K562 (cell line): ENCODE measurements at places on chromosomes 5 and 9. TPM values are rescaled to one million over a fixed set of nuclear protein-coding genes. Genes with fewer than 3 reads are reported as not detected.
A peak's percentile ranks its signal among the peaks of the same experiment; 100 is the strongest.

CER1 gene
- not detected in 2 replicates for total RNA-seq

HRH2 gene
- 0.07 TPM in 1 of 2 replicates, not detected in the other for total RNA-seq

- H3K27ac ChIP-seq, result peak overlapping the region; percentile 45
- no peaks in the 10 kb centered on the region for H3K27me3 ChIP-seq
- H3K36me3 ChIP-seq, result peaks cover 78% of the 10 kb centered on the region
- peak overlapping the region; percentile 13 for H3K4me3 ChIP-seq
- DNase-seq, result no peak
Measured at GRCh38 chr9:97933297-97933998, 4.5 kb downstream of the HEMGN start.

DNA sequence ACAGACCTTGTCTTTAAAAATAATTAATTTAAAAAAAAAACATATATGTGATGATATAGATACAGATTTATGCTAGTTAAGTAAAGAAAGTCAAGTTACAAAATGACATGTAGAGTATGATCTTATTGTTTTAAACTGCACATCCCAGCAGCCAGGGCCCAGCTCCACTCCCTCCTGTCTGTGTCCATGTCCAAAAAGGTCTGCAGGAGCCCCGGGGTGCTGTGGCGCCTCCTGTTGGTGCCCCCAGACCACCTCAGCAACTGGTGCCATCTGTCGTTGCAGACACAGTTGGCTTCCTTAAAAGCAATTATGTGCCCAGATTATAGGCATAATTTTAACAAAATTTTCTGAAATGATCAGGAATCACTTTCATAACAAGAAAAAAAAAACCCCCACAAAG is 33.3 kb downstream of the IPPK start:
- no peak overlapping the region for H3K27ac ChIP-seq
- peaks cover 5% of the 10 kb centered on the region; the same call in 1 of the 2 replicates for H3K4me1 ChIP-seq
- H3K4me3 ChIP-seq, result no peak overlapping the region
- DNase-seq, result no peak

DNA sequence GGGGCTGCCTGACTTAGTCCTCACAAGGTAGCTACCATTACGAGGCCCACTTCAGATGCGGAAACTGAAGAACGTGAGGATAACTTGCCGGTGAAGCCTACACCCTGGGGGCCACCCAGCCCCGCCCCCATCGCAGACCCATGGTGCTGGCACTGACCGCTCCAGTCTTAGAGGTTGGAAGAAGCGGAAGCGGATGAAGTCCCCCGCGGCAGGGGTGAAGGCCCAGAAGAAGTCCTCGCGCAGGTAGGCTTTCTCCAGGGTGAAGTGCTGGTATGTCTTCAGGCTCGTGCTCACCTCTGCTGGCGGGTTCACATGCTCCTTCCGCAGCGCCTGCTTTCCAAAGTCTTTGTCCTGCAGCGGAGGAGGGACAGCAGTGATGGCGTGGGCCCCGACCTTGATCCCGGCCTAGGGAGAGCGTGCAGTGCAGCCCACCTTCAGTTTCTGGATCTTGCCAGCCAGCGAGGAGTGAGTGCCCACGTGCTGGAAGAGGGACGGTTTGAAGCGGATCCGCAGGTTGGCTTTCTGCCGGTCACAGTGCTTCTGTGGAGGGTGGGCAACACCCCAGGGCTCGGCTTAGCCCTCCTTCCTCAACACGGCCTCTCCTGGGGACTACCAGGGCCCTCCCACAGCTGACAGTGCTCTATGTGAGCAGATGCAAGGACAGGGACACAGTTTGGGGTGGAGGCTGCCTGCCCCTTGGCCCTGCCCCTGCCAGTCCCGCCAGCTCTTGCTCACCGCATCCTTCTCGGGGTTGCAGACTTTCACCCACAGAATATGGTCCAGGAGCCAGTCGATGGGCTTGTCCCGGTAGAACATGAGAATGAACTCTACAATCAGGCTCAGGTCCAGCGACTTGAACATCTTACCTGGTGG is 5.2 kb downstream of the LTC4S start:
- DNase-seq, result no peak
- H3K36me3 ChIP-seq, result peaks cover 64% of the 10 kb centered on the region; the same call in 2 of the 3 replicates
- H3K27me3 ChIP-seq, result no peaks in the 10 kb centered on the region
- H3K27ac ChIP-seq, result no peak overlapping the region
- H3K4me3 ChIP-seq, result no peak overlapping the region

PCDHGB5 gene
- total RNA-seq, result 0.18 and 0.29 TPM in 2 replicates

DNA sequence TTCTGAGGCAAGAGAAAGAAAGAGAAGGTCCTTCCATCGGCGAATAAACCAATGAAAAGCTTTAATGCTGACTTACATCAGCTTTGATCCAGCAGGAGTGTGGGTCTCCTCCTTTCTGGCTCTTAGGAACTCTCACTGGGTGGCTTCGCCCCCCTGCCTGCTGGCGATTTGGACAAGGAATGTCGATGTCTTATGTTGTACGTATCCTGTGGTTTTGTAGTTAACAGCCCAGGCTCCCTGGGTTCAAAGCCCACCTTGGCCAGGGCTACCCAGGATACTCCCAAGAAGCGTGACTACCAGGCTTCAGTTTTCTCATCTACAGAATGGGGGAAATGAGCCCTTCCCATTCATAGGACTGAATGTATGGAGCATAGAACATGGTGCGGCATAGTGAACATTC is 124.2 kb downstream of the ROR2 start:
- H3K4me1 ChIP-seq, result 0 out of 3 replicates have a peak, but pooled peaks cover 4% of the 10 kb centered on the region
- H3K27me3 ChIP-seq, result no peaks in the 10 kb centered on the region
- H3K4me3 ChIP-seq, result no peak overlapping the region
- no peak overlapping the region for H3K27ac ChIP-seq
- DNase-seq, result no peak

DNA sequence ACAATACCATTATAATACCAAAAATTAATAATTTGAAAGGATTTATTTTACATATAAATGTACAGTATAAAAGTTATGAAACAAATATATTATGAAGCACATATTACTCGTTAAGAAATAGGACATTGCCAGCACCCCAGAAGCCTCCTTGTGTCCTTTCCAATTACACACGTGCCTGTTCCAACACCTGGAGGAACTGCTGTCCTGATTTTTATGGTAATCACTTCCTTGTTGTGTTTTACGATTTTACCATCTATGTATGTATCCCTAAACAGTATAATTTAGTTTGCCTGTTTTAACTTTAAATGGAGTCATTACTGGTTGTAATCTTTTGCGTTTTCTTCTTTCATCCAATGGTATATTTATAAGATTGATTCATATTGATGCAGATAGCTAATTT is 105.0 kb downstream of the CDC42SE2 start:
- no peak overlapping the region for H3K27ac ChIP-seq
- H3K27me3 ChIP-seq, result no peaks in the 10 kb centered on the region
- DNase-seq, result no peak
- peaks cover 12% of the 10 kb centered on the region; the same call in 2 of the 3 replicates for H3K4me1 ChIP-seq

DNA sequence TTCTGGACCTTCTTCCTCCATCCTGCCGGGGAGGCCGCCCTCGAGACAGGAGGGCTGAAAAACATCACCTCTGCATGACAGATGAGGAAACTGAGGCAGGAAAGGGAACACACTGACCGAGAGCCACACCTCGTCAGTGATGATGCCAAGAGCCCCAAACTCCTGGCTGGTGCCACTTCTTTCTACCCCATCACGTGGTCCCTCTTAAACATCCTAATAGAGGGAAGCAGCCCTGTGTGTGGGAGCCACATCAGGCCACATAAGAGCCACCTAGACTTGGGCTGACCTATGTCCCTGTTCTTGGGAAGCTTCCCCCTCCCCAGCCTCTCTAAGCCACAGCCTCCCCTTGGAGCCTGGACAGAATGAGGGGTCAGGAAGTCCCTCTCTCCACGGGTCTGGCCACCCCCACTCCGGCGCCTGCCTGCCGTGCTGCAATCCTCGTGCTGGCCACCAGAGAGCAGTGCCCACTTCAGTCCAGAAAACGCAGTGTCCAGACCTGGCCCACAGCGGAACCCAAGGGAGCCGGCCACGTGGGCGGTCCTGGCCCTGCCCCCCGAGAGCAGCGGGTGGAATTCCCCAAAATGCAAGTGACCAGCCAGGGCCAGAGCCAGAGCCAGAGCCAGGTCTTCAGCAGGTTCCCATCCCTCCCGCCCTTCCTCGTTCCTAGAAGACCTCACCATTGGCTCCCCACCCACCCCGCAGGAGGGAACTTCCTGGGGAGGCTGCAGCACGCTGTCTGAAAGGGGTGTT is 54.7 kb upstream of the SARDH start:
- no peak overlapping the region for H3K27ac ChIP-seq
- peaks cover 49% of the 10 kb centered on the region for H3K27me3 ChIP-seq
- peak; percentile 86 for DNase-seq
- H3K4me1 ChIP-seq, result peaks cover 17% of the 10 kb centered on the region

PCDHGA10 gene
- total RNA-seq, result 0.07 and 0.13 TPM in 2 replicates

SEMA4D gene
- 4.7 and 5.1 TPM in 2 replicates for total RNA-seq

CDC14B gene
- total RNA-seq, result 5.8 and 6.4 TPM in 2 replicates

GABRA6 gene
- not detected in 2 replicates for total RNA-seq

SPATA6L gene
- total RNA-seq, result not detected in 2 replicates

DNA sequence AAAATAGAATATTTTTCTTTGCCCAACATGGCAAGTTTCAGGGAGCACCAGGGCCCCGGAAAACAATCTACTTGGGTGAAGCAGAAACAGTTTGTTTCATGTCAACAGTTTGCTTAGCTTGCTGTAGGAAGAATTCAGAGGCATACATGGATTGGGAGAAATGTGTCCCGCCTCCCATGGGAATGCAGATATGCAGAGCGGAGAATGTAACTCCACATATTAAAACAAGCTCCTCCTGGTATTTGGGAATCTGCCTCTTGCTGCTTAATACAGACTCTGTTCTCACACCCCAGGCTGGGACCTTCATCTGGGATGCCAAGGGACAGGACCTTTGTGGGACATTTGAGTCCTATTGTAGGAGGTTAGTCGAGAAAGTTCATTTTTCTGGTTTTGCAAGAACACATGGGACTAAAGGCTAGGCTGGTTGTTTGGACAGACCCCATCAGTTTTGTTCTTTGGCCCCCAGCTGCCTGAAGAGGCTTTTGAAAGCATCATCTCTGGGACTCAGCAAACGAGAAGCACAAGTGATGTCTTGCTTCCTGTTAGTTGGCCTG is 220.5 kb upstream of the ADRA1B start:
- no peaks in the 10 kb centered on the region for H3K27me3 ChIP-seq
- no peaks in the 10 kb centered on the region for H3K4me1 ChIP-seq
- H3K27ac ChIP-seq, result no peak overlapping the region
- H3K36me3 ChIP-seq, result no peaks in the 10 kb centered on the region
- DNase-seq, result no peak
- H3K4me3 ChIP-seq, result no peak overlapping the region

DNA sequence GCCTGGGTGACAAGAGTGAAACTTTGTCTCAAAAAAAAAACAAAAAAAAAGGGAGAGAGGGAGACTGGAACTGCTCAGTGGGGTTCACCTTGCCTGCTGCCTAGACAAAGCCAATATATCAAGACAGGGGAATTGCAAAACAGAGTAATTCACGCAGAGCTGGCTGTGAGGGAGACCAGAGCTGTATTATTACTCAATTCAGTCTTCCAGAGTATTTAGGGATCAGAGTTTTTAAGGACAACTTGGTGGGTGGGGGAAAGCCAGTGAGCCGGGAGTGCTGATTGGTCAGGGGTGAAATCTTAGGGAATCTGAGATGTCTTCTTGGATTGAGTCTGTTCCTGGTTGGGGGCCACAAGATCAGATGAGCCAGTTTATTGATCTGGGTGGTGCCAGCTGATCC is 25.6 kb upstream of the SPIN1 start:
- H3K4me3 ChIP-seq, result no peak overlapping the region
- no peaks in the 10 kb centered on the region; the same call in 1 of the 2 replicates for H3K27me3 ChIP-seq
- no peak overlapping the region for H3K27ac ChIP-seq
- no peaks in the 10 kb centered on the region for H3K36me3 ChIP-seq
- H3K4me1 ChIP-seq, result no peaks in the 10 kb centered on the region

- 0 out of 3 replicates have a peak, but pooled peaks cover 2% of the 10 kb centered on the region for H3K36me3 ChIP-seq
- no peaks in the 10 kb centered on the region for H3K27me3 ChIP-seq
- peaks cover 52% of the 10 kb centered on the region for H3K4me1 ChIP-seq
- no peak for DNase-seq
- H3K27ac ChIP-seq, result peak overlapping the region; percentile 56; the same call in 2 of the 3 replicates
Measured at GRCh38 chr5:149802008-149802680, 72.0 kb downstream of the PPARGC1B start.

GRCh38 chr9:125388978-125389377 is 127.4 kb downstream of the GAPVD1 start:
- no peaks in the 10 kb centered on the region for H3K36me3 ChIP-seq
- H3K4me3 ChIP-seq, result no peak overlapping the region
- peaks cover 11% of the 10 kb centered on the region for H3K4me1 ChIP-seq
- no peak for DNase-seq
- H3K27ac ChIP-seq, result no peak overlapping the region

DNA sequence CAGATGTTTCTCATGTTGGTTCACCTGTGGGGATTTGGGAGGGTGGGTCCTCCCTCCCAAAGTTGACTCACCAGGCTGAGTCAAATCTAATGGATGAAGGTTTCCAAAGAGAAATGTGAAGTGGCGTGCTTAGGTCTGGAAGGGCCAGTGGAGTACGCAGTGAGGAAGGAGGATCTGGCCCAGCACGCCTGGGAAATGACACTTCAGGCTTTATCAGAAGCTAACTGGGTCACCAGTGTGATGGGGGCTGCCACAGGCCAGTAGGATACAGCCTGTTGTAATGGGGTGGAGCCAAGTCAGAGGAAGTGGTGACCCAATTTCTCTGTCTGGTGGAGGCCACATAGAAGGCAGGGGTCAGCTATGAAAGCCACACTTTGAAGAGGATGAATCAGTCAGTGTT is 18.0 kb downstream of the POLR1E start:
- H3K27me3 ChIP-seq, result no peaks in the 10 kb centered on the region
- peaks cover 94% of the 10 kb centered on the region for H3K36me3 ChIP-seq
- no peak overlapping the region for H3K27ac ChIP-seq
- no peak overlapping the region for H3K4me3 ChIP-seq
- H3K4me1 ChIP-seq, result no peaks in the 10 kb centered on the region

RMRP gene
- 25,789 and 26,070 TPM in 2 replicates for total RNA-seq

SPINK13 gene
- not detected in 2 replicates for total RNA-seq

GRCh38 chr9:109086221-109086620 is 33.5 kb downstream of the TMEM245 start:
- no peaks in the 10 kb centered on the region for H3K4me1 ChIP-seq
- H3K27ac ChIP-seq, result no peak overlapping the region
- DNase-seq, result no peak

DNA sequence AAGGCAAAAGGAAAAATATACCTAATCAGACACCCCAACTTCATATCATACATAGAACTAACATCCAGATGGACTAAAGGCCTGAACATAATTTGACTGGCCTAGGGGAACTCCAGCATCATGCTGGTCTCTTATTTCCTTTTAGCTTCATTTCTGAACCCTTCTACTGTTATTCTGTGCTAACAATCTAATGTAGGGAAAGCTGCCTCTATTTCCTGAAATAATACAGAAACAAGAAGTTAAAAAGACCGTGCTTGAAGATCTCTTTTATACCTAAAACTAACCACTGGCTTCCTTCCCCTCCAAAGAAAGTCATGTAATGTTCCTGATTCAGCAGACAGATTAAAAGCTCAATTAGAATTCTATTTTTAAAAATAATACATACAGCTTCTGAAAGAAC is 36.7 kb downstream of the LPAR1 start:
- H3K27me3 ChIP-seq, result no peaks in the 10 kb centered on the region
- no peak for DNase-seq
- H3K4me3 ChIP-seq, result no peak overlapping the region
- no peaks in the 10 kb centered on the region for H3K36me3 ChIP-seq
- no peaks in the 10 kb centered on the region for H3K4me1 ChIP-seq
- no peak overlapping the region for H3K27ac ChIP-seq
